ENCODE measurements at places on chromosomes 3 and 15. TPM values are rescaled to one million over a fixed set of nuclear protein-coding genes. Genes with fewer than 3 reads are reported as not detected.

Gene NPAP1
- not detected for total RNA-seq

Gene CHRNA3
- total RNA-seq, result not detected

Gene GOLGA8H
- 4.9 TPM for total RNA-seq

Gene APPL1
- total RNA-seq, result 56.7 TPM

GRCh38 chr15:58387130-58387529, 44.7 kb upstream of the LIPC start:
- no peak for DNase-seq

- no peak for DNase-seq
These were observed 328.0 kb upstream of the CDIN1 start for GRCh38 chr15:36251450-36251849.

GRCh38 chr3:46222435-46223161, 14.5 kb upstream of the CCR1 start:
- no peak for DNase-seq

DNA sequence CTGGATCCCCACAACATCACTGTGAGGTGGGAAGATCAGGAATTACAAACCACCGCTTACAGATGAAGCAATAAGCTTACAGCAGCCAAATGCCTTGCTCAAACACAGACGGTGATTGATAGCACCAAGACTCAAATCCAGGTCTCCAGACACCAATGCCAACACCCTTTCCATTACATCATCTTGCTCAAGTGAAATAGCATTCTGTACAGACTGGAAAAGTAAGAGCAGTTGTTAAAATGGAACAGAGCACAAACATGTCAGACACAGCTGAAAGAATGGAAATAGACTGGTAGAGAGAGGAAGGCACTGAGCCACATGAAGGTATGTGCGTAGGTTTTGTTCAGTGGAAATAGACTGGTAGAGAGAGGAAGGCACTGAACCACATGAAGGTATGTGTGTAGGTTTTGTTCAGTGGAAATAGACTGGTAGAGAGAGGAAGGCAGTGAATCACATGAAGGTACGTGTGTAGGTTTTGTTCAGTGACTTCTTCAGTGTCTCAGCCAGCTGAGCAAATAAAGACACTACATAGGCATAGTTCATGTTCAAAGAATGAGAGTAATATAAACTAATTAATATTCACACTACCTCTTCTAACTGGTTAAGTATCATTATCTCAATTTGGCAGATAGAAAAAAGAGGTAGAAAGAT, 15.6 kb downstream of the CLDN1 start:
- DNase-seq, result no peak

GRCh38 chr3:186814100-186814499, 7.8 kb upstream of the RFC4 start:
- no peak for DNase-seq

DNA sequence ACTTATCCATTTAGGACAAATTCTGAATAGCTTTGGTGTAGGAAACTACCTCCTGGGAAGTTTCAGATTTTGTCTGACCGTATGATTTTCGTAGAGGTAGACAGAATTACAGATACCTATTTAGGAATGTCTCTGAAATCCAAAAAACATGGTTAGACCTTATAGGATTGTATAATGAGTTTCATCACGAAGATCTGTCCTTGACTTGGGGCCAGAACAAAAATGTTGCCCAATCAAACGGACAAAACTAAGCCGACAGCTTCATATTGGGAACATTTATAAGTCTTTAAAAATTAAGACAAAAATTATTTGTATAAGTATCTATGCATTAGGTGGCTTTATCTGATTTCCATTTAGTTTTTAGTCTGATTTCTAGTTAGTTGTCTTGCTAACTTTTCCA, 32.6 kb downstream of the MNS1 start:
- no peak for DNase-seq

- no peak for DNase-seq
These were observed 42.2 kb upstream of the MRPS22 start for GRCh38 chr3:139301654-139302053.

DNA sequence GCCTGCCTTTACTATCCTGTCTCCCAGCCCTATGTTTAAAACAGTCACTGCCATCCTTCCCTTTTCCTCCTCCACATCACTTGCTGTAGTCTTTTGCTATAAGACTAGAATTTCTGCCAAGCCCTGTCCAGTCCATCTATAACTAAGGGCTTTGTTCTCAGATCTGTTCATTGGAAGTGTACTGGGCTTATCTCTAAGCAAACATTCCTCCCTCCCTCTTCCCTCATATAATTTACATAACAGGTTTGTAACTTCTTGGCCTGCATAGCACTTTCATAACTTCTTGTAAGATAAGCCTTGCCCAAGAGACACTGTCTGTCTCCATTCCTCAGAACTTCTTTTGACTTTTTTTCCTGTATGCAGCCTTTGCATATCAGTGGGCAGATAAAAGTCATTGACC, 16.7 kb downstream of the TPRG1 start:
- no peak for DNase-seq

- no peak for DNase-seq
These were observed 115.2 kb downstream of the CHSY1 start for GRCh38 chr15:101136381-101137268.

- DNase-seq, result no peak
These were observed 176.9 kb downstream of the STAC start for GRCh38 chr3:36557021-36557707.

- DNase-seq, result peak; percentile 73
These were observed 919 bp downstream of the IDH2 start for GRCh38 chr15:90101130-90101968.

DNA sequence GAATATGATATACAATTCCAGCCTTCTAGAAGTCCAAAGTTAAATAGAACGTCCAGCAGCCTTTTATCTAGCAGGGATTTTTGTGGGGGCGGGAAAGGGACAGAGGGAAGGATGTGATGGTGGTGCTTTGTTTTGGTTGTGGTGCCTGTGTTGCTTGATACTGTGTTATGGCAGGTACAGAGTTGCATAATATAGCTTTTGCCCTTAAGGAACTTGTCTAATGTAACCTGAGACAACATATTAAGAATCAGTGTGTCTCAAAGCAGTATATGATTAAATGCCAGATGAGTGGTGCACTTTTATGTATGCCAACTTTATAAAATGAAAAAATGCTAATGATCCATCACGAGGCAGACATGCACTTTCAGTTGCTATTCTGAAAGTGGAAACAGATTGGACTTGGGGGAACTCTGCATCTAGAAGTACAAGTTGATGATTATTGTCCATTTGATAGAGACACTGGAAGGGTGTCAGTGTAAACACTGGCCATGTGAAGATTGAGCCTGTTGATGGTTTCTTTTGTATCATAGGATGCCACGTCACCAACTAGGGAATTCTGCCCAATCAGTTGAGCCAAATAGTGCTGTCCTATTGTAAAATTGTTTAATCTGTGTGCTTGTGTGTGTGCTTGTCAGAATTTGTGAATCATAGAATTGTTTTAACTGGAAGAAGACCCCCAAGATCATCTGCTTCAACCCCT, 23.0 kb downstream of the NEO1 start:
- no peak for DNase-seq

DNA sequence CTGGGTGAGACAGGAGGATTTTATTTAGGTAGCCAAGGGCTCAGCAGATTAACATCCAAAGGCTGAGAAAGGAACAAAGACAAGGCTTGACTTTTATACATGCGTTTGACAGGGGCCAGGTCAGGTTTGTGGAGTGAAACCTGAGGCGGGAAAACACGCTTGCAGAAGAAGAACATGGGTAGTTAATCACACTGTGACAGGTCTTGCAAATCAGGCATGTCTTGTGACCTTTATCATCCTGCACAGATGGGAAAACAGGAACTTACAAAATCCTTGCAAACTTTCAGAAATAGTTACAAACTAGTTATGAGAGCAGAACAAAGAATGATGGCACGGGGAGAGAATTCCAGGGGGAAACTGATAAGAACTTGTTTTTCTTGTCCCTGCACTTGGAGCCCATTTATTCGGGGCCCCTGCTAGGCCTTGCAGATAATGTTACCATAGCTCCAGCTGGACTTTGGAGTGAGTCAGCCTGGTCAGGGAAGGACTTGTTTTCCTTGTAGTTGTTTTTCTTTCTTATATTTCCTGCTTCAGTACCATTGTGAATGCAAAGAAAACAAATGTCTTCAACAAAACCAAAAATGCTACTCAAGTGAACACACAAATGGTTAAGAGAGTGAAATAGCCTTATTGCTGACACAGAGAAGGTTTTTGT, 965.9 kb upstream of the ROBO1 start:
- no peak for DNase-seq

DNA sequence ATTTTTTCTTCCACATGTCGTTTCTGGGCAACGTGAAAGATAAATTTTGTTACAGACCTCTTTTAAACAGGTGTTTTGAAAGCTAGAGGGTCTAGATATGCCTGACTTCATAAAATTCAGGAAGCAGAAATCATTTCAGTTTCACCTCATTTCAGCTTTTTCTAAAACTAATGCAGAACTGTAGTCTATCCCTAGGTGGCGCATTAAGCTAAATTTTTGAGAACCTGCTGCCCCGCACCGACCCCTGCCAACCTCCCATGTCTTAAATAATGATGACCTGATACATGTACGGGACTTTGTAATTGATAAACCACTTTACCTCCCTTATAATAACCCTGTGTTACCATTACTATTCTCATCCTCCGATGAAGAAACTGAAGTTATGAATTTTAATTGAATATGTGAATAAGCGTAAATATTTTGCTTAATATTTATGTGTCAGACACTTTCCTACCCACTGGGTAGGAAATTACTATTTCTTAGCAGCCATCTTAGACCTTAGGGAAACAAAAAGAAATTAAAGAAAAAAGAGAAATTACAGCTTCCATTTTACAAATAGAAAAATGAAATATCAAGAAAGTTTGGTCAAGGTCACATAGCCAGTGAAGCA, 78.7 kb upstream of the GCNT3 start:
- peak; percentile 47 for DNase-seq

DNA sequence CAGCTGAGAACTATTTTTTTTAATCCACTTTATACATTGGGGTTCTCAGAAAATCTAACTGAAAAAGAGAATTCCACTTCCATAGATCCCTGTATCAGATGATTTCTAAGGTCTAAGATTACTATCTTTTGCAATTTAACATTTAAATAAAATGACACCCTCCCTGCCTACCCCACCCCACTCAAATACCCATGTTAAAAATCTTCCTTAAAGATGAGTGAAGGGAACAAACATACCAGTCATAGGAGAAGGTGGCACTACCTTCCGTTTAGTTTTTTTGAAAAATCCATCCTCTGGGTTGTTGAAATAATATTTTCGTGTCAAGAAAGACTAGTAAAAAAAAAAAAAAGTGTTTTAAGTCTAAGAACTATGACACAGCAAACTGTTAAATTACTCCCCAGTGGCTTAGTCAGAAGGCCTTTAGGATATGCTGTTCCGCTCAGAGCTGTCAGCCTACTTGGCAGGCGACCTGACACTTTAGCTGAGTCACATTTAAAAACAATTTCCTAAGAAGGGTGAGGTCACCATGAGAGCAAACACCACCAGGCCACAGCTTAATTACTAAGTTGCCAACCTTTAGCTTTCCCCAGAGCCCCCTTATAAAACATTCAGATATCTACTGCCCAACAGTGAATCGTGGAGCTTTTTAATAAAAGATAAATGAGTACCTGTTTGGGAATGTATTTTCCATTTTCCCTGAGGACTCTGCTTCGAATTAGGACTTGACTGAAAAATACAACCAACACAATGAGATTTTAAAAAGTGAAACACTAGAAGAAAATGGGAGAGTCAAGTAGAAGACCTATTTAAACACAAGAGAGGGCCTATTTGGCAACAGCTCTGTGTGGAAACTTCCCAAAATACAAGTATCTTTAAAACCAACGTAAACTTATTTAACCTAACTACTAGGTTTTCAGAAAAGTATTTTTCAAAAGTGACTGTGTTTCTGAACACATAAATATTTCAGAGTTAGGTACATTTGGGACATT, 9.6 kb downstream of the EMC3 start:
- DNase-seq, result no peak

DNA sequence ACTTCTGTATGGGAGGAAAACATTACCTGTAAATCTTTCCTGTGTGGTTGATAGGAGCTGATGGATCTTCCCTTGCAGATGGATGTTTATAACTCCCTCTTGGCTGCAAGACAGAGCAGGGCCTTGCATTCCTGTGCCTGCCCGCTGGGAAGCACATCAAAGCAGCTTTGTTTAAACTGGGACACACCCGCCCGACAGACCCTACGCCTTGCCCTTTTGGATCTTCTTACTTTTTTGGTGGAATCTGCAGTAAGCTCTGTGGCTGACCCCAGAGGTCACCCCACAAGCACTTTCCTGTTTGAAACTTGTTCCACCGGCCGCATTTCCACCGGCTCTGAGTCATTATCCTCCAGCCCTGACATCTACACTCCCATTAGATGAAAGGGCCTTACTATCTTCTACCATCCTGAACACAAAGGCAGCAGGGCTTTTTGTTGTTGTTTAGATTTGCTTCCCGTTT, 244.1 kb upstream of the STT3B start:
- DNase-seq, result peak; percentile 69

DNA sequence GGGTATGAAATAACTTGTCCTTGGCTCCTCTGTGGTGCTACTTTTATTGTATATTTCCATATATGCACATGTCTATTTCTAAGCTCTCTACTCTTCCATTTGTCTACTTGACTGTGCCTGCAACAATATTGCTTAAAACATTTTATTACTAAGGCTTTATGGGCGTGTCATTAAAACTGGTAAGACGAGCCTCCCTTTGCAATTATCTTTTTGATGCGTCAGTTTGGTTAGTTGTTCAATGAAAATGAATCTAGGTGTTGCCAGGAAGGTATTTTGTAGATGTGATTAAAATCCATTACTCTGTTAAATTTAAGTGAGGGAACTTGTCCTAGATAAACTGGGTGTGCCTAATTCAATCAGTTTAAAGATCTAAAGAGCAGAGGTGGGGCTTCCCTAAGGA, 12.9 kb upstream of the TRA2B start:
- no peak for DNase-seq

DNA sequence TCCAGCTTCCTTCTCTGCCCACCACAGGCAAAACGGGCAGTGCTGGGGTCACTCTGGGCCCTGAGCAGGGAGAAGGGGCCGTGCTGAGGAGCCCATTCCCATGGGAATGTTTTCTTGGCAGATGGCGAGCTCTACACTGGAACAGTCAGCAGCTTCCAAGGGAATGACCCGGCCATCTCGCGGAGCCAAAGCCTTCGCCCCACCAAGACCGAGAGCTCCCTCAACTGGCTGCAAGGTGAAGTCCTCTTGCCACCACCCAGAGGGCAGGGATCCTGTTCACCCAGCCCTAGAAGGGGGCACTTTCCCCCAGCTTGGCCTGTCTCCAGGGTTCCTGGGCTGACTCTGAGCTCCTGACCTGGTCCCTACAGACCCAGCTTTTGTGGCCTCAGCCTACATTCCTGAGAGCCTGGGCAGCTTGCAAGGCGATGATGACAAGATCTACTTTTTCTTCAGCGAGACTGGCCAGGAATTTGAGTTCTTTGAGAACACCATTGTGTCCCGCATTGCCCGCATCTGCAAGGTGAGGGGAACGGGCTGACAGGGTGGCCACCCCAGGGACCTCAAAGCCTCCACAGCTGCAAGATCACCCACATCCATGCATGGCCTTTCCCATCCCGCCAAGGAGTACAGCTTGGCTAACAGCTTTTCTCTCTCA, 12.4 kb downstream of the CIB1 start:
- peak; percentile 88 for DNase-seq

GRCh38 chr3:12782172-12782815, 14.2 kb upstream of the CAND2 start:
- no peak for DNase-seq

GRCh38 chr15:92077353-92078085, 224.0 kb downstream of the SLCO3A1 start:
- peak; percentile 83 for DNase-seq

- DNase-seq, result no peak
These were observed 172.4 kb downstream of the KLHL25 start for GRCh38 chr15:85622221-85622831.
